Activated CD8-positive, alpha-beta T cell treated with anti-CD3 and anti-CD28 coated beads, Interleukin-2, amount 10 ng/mL, durations not matched to agents 7 days and 5 days (primary cell): ENCODE measurements at places on chromosomes 13 and 19. TPM values are rescaled to one million over a fixed set of nuclear protein-coding genes. Genes with fewer than 3 reads are reported as not detected.

DNA sequence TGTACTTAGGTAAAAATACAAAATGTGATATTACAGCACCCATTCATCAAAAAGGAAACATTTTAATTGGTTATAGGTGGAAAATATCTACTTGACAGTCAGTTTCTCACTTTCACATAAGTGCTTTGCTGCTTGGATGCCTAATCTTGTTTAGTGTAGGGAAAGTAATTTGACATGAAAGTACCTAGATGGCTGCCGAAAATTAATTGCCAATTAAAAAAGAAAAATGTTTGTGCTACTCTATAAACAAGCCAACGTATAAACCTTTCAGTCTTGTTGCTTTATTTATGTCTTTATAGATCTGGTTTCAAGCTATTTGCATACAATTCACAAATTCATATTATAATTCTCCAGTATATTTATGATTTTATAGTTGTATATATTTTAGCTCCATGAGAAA, 729.9 kb downstream of the DACH1 start:
- H3K4me1 ChIP-seq, result no peaks in the 10 kb centered on the region
- no peak for DNase-seq
- H3K36me3 ChIP-seq, result no peaks in the 10 kb centered on the region
- H3K27ac ChIP-seq, result no peak overlapping the region
- no peak overlapping the region for H3K4me3 ChIP-seq

KLK4 gene
- total RNA-seq, result not detected

RLN3 gene
- not detected for total RNA-seq

- H3K36me3 ChIP-seq, result peaks cover 24% of the 10 kb centered on the region
- H3K4me1 ChIP-seq, result peaks cover 41% of the 10 kb centered on the region
- H3K4me3 ChIP-seq, result no peak within 1 kb of the TSS
- no peak within 1 kb of the TSS for H3K27ac ChIP-seq
- DNase-seq, result peak; percentile 47
Observed at GRCh38 chr19:49689133-49690078, at the start of gene ADM5. Gene ADM5 (plus strand): TSS chr19:49689594. CDS start chr19:49689838, 244 bp downstream.
